ENCODE measurements at places on chromosomes 16 and 17.

DNA sequence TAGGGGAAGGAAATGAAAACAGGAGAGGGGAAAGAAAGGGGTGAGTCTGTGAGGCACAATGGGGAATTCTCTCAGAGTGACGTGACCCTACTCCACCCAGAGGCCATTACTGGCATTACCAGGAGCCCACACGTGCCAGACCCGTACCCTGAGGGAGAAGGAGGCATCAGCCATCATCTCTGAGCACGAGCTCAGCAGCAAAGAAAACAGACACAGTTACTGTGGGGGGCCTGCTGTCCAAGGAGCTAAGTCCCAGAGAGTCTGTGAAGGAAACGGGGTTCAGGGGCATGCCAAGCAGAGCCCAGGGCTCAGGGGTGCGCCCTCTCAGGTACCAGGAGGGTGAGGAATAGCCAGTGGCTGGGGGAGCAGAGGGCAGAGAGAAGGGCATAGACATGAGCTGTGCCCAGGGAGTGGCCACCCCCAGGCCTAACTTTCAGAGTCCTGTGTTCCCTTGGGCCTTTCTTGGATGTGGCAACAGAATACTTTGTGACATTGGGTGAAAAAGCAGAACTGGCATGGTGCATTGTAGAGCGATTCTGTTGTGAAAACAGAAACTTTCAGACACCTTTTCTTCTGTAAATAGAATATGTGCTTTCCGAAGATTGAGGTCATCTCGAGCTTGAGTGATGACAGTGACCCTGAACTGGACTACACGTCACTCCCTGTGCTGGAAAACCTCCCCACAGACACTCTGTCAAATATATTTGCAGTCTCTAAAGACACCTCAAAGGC lies 11.3 kb downstream of the TAF1C start:
- peak; percentile 51 for DNase-seq

GRCh38 chr17:21530311-21530710 lies 154.2 kb downstream of the KCNJ12 start:
- no peak for DNase-seq

GRCh38 chr16:2968738-2969544 lies at the start of gene PAQR4:
TSS of gene PAQR4 (plus strand) at chr16:2969348. CDS start at chr16:2969675, 327 bp downstream.
- DNase-seq: peak; percentile 58

- no peak for DNase-seq
Observed at GRCh38 chr17:32627239-32627996, 140.6 kb downstream of the CDK5R1 start.

GRCh38 chr17:8700546-8700945 lies 44.1 kb downstream of the CCDC42 start:
- DNase-seq: no peak

GRCh38 chr17:1783271-1783670 lies 21.4 kb downstream of the SERPINF1 start:
- DNase-seq: no peak

GRCh38 chr16:29860218-29860617 lies 2.8 kb downstream of the CDIPT start:
- DNase-seq: no peak

GRCh38 chr16:24188751-24189318 lies 67.3 kb upstream of the CACNG3 start:
- no peak for DNase-seq

- no peak for DNase-seq
Observed at GRCh38 chr16:11543661-11544393, 42.9 kb downstream of the LITAF start.

DNA sequence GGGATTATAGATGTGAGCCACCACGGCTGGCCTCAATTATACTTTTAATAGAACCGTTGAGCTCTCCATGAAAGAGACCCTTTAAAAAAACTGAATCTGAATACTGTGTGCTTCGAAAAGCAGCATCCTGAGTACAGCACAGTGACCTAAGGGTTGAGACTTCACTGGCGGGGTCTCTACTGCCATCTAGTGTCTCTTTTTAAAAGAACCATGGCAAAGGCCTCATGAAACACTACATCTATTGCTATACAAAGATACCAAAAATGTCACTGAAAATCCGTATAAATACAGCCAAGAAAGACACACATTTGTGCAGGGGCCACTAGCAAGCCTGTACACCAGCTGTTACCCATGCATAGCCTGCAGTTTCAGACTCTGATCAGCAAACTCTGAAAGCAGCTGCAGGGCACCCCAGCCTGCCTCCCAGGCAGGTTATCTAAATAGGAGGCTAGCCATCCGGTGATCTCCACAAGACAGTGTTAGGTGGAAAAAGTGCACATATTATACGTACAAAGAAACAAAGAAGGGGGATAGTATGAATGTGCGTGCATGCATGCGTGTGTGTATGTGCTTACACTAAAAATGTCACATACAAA lies 35.3 kb downstream of the NPLOC4 start:
- no peak for DNase-seq

GRCh38 chr17:71104225-71104624 lies 934.9 kb downstream of the KCNJ2 start:
- DNase-seq: no peak

- no peak for DNase-seq
Observed at GRCh38 chr17:67700037-67700724, 17.6 kb upstream of the NOL11 start.

- DNase-seq: no peak
Observed at GRCh38 chr16:3054965-3055733, 8.8 kb downstream of the MMP25 start.

DNA sequence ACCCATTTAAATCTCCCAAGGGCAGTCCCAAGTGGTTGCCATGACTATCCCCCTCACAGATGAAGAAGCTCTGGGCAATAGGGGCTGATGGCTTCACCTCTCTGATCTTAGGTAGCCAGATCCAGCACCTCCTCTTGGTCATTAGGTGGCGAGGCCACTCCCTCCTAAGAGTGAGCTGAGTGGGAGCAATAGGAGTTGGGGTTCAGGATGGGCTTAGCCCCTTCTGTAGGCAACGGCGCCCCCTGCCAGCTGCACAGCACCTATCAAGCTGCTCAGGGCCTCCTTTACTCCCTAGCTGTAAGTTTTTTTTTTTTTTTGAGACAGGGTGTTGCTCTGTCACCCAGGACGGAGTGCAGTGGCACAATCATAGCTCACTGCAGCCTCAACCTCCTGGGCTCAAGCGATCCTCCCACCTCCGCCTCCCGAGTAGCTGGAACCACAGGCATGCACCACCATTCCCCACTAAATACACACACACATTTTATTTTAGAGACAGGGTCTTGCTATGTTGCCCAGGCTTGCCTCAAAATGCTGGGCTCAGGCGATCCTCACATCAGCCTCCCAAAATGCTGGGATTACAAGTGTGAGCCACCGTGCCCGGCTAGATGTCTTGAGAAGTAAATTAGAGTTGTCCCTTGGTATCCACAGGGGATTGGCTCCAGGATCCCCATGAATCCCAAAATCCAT lies 3.5 kb upstream of the RRAD start:
- DNase-seq: no peak

- no peak for DNase-seq
Observed at GRCh38 chr16:67286441-67287235, 7.3 kb downstream of the PLEKHG4 start.
